ENCODE measurements at places on chromosomes 3 and 15. TPM values are rescaled to one million over a fixed set of nuclear protein-coding genes. Genes with fewer than 3 reads are reported as not detected.

Gene SAXO2
- total RNA-seq, result 4.2 TPM

GRCh38 chr3:127412578-127413317 is 124.9 kb upstream of the PRR20G start:
- no peak overlapping the region for H3K27ac ChIP-seq
- no peaks in the 10 kb centered on the region for H3K4me1 ChIP-seq
- no peak overlapping the region for H3K4me3 ChIP-seq
- no peak for DNase-seq
- H3K36me3 ChIP-seq, result no peaks in the 10 kb centered on the region

Gene GMNC
- not detected for total RNA-seq

- DNase-seq, result no peak
- no peaks in the 10 kb centered on the region for H3K4me1 ChIP-seq
- H3K27ac ChIP-seq, result no peak overlapping the region
Measured at GRCh38 chr15:101597360-101597928, 54.7 kb downstream of the TM2D3 start.

- no peak for DNase-seq
- H3K4me3 ChIP-seq, result no peak overlapping the region
- no peak overlapping the region for H3K27ac ChIP-seq
- H3K4me1 ChIP-seq, result peaks cover 9% of the 10 kb centered on the region
- H3K27me3 ChIP-seq, result no peaks in the 10 kb centered on the region
Measured at GRCh38 chr3:188465311-188465710, 311.4 kb downstream of the LPP start.

Data from psoas muscle (tissue), 8 donors.